Activated CD8-positive, alpha-beta memory T cell treated with anti-CD3 and anti-CD28 coated beads for 4 hours (primary cell): ENCODE measurements at places on chromosomes 1 and 21.

DNA sequence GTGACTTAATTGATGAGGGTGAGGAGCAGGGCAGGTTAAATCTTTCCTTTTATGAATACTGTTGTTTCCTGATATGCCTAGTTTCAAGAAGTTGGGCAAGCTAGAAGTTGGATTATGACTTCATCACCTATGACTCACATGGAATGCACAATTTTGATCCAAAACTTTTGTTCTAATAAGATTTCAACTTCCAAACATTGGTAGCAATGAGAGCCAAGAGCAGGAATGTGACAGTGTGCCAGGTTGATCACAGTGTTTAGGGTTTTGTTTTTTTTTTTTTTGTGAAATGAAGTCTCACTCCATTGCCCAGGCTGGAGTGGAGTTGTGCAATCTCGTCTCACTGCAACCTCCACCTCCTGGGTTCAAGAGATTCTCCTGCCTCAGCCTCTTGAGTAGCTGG, 349.4 kb downstream of the DUSP10 start:
- DNase-seq = no peak

GRCh38 chr1:229251185-229251584, 19.7 kb upstream of the RAB4A start:
- no peak for DNase-seq

GRCh38 chr1:40648200-40648599, 17.3 kb downstream of the RIMS3 start:
- no peak for DNase-seq

DNA sequence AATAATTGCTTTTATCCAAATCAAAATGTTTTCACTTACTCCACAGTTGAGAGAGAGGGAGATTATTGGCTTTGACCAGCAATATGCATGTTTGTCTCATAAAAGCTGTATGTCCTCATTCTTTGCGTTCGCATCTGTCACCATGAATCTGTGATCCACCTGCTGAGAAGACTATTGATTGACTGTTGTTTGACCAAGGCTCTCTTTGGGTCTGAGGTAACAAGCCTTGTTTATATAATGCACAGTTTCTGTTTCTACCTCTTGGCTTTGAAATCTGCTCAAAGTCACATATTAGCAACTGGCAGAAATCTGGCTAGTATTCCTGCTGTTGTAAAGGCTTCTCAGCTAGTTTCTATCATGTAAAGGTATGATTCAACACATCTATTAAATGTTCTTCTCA, 157.0 kb downstream of the LYPLAL1 start:
- no peak for DNase-seq

DNA sequence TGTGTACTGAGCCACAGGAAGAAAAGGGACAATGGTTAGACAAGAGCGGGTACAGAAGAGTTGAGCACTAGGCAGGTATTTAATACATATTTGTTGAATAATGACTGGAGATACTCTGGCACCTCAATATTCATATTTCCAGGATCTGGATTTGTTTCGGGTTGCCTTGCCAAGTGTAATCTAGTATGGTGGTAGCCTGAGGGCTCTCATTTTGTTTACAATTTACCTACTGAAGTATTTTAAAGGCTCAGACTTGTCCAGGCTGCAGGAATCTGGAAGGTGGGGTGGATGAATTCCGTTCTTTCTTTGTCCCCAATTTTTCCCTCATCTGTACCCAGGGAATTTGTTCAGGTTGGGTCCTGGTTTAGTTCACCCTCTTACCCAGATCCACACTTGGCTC, 95.0 kb downstream of the CACHD1 start:
- DNase-seq = no peak

GRCh38 chr1:223202376-223203033, 59.5 kb upstream of the TLR5 start:
- DNase-seq = no peak

DNA sequence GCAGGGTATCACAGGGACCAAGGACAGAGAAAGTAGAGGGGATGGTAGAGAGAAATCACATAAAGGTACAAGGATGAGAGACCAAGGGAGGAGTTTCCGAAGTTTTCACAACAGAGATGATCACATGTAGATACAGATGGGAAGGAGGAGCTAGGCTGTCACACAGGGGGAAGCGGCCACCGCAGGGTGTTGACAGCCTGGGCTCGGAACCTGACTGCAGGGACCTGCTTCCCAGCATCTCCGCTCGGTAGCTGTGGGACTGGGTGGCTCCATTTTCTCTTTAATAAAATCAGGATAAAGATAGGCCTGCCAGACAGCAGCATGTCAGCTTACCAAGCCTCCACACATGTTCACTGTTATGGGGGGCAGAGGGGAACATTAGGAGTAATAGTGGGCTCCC, 32.3 kb downstream of the CDCA8 start:
- DNase-seq = no peak

GRCh38 chr1:213194383-213194782, 143.3 kb downstream of the RPS6KC1 start:
- DNase-seq = no peak

DNA sequence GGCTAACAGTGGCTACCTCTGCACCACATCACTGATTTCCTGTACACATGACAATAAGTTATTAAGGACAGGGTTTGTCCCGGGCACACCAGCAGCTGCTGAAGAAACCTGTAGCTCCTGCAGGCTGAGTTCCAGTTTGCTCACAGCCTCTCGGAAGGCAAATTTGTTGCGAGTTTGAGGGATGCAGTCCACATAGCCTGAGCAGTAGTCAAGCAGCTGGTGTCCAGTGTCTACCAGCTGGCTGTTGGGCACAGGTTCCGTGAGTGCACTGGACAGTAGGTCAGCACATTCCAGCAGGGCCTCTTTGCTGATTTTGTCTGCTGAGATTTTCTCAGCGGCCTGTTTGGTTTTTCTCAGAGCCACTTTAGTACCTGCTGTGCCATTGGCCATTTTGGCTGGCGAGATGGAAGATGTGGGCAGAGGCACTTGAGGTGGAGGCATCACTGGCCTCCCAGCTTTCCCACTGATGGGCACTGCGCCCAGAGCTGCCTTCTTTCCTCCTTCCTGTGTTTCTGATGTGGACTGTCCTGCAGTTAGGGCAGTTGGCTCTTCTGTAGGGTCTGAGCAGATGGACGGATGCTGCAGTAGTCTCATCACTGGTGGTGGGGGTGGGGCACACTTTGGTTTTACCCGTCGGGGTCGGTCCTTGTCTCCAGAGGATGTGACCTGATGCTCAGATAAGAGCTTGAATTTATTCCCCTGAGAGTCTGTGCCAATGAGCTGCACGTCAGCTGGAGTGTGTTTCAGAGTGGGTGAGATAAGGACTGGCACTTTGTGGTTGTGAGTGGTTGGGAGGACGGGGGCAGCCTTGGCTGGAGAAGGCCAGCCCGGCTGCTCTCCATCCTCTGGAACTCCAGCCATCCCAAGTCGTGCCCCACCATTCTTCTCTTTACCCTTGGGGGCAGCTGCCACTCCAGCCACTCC, 26.1 kb downstream of the TOR3A start:
- no peak for DNase-seq

DNA sequence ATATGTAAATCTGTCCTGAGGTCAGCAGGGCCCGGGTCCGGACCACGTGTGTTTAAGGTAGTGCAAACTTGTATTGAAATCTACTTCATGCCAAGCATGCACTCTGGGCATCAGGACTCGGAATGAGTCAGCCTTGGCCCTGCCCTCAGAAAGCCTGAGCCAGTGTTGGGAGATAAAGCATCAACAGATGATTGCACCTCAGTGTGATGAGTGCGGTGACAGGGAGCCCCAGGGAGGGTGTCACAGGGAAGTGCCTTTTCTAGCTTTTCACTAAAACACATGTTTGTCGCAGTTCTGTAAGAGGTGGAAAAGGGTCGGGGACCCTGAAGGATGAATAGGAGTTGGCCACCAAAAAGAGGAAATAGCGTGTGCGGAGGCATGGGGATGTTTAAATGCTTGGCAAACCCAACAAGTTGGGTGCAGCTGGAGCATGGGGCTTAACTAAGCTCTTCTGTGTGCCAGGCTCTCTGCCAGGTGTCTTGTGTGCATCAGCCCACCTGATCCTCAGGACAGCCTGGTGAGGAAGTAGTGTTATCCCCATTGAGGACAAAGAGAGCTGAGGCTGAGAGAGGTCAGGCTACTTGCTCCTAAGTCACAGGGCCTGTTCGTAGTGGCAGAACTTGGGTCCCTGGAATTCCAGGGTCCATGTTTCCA, 48.2 kb upstream of the EPB41 start:
- DNase-seq = no peak

DNA sequence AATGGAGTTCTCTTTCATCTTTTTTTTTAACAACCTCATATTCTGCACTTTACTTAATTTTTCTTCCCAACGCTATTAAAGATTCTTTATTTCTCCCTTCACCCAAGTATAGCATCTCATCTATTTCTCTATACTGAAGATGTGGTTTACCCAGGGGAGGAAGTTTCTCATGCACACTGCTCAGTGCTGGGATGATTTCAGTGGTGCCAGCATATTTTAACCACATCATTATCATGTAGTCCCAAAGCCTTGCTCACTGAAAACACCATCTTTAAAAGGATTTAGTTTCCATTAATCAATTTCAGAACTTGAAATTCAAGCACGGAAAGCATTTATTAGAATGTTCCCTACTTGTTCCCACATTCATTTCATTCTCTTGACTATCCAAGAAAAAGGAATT, 725.7 kb downstream of the USP25 start:
- no peak for DNase-seq

DNA sequence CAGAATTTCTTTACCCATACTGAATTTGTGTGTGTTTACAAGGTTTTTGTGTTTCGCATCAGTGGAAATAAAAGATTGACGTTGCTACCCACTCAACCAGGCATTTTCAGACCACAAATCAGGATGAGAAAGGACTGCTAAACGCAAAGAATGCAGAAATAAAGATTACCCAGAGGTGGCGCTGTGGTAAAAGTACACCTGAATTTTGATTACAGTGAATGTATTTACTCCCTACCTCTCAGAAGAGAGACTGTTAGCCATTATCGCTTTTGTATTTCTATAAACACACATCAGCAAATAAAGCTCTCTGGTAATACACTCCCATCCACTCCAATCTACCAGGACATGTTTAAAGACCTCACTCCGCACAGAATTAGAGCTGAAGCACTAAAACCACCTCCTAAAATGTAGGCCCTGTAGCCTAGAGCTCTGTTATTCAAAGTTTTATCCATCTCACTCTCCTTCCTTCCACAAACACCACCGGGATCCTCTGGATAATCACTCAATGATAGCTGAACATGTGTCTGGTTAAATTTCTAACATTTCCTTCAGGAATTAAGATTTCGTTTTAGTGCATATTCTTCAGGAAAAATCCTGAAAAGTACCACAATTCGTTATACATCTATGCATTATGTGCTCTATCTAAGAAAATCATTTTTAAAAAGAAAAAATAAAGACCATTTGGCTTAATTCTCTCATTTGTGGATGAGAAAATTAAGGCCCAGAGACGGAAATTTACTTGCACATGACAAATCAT, 2.5 kb upstream of the LMO4 start:
- DNase-seq = no peak

DNA sequence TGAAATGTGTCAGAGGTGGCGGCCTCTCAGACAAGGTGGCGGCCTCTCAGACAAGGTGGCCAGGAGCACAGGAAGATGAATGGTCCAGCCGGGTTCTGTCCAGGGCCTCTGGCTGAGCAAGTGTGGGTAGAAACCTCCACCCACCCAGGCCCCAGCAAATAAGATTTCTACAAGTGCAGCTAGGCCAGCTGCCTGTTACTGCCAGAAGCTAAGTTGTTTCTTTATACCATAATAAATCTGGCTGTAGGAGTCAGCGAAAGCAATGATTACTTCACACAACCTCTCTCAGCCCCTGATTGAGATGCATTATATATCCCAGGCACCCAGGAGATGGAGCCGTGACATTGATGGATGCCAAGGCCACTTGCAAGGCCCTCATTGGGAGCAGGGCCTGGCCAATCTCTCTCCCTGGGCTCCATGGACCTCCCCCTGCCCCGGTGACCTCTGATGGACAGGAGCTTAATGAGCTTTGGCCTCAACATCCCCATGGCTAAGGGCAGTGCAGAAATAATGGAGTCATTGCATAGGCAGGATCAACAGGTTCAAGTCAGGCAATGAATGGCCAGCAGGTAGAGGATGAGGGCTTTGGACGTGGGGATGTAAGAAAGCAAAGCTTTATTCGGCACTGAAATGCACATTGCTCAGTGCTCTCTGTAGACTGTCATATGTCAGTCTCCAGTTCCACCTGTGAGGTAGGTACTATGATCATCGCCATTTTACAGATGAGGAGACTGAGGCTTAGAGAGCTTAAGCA, 92.9 kb downstream of the PTPRU start:
- DNase-seq = no peak

GRCh38 chr1:218742467-218743262, 397.5 kb downstream of the TGFB2 start:
- no peak for DNase-seq

- DNase-seq = no peak
Measured at GRCh38 chr21:34939673-34940331, 109.3 kb downstream of the RUNX1 start.

DNA sequence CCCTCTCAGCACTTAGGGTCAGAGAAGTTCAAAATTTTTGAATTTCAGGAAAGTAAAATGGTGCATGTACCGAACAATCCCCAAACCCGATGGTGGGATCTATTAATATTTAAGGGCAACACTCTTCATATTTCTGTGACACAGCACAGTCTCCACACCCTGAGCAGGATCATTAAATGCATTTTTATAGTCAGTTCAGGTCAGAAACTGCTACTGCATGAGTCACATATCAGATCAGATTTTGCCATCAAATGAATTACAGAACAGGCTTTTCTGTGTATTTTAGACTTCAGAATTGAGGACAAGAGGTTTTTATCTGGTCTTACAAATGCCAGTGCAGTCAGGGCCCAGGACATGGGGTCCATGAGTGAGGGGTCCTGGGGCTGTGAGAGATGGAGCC, 79.2 kb downstream of the RIPK4 start:
- no peak for DNase-seq

- no peak for DNase-seq
Measured at GRCh38 chr1:26723013-26723991, 27.5 kb downstream of the ARID1A start.

DNA sequence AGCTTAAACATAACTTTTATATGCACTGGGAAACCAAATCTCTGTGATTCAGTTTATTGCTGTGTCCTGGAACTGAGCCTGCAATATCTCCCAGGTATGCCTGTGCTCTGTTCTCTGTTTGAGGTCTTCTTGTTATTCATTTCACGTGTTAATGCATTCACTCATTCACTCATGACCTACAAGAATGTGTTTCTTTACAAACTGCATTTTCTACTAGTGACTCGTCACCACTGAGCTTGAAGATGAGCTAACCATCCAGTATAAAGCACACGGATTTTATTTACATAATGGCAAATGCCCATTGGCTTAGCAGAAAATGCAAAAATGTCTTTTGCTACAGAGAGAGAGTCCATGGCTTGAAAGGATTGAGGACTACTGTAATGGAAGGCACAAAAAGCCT, 75.0 kb upstream of the DUSP10 start:
- no peak for DNase-seq

GRCh38 chr1:205528446-205528886, 24.0 kb downstream of the CDK18 start:
- DNase-seq = no peak

GRCh38 chr21:38853421-38853919, 47.7 kb downstream of the ETS2 start:
- DNase-seq = no peak

GRCh38 chr1:153232553-153232952, 15.2 kb downstream of the PRR9 start:
- DNase-seq = no peak

- no peak for DNase-seq
Measured at GRCh38 chr1:197916500-197916983, 630 bp upstream of the LHX9 start.
